ENCODE measurements at places on chromosomes 2 and 18.

DNA sequence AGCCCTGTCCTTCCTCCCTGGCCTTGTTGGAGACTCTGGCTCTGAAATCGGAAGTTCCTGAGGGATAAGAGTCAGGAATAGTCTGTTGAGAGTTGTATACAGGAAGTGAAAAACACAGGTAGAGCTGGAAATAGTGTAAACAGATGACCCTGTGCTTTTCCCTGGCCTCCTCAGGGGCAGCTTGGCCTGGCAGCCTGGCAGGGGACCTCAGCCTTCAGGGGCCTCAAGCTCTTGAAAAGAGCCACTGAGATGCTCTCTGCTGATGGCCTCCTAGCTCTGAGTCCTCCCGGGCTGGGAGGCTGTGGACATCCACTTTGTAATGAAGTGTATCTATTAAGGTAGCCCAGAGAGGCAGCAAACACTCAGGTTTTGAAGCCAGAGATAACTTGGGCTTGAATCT, 79.3 kb downstream of the DDX1 start:
- no peak for DNase-seq

- no peak for DNase-seq
Measured at GRCh38 chr18:47265197-47265596, 13.7 kb upstream of the SKOR2 start.

- DNase-seq = no peak
Measured at GRCh38 chr2:133433455-133434451, 134.5 kb downstream of the NCKAP5 start.

DNA sequence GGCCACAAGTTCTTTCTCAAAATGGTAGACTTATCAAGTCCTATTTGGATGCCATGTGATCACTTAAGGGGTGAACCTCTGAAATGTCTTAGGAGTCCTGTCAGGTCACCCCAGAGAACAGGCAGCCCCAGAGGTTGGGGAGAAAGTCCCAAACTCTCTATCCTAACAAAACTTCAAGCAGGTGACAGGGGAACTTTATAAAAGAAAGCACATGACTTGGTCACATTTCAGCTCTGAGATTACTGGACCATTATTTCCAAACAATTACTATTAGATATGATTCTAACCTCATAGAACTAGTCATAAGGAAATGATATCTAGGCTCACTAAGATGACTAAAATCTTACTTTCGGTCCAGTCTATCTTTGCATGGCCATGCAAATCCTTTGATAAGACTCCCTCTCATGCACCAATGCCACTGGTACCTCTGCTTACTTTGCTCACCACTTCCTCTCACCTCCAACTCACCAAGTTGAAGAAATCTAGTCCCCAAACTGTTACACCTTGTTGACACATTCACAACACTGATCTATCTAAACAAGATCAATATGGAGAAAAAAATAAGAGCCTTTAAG, 107.0 kb downstream of the GALNT14 start:
- no peak for DNase-seq

DNA sequence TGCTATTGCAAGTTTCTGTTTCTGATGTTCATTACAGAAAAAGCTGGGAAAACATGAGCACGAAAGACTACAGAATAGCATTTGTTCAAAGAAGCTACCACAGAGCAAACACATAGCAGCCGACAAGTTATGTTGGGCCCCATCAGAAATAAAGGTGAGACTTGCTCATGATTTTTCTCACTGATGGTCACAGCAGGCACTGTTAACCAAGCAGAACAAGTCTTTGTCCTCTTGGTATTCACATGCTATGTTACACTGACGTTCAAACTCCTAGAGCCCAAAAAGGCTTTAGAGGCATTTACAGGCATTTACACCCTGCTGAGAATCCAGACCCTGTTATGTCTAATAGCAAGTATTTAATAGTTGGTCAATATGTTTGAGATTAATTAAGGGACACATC, 235.0 kb upstream of the HNMT start:
- DNase-seq = no peak

Data from activated naive CD4-positive, alpha-beta T cell (primary cell).